Right hindlimb (tissue), 1 donor: ENCODE measurements at places on chromosomes 2 and 18.

GRCh38 chr2:32039447-32040219, at the start of gene DPY30:
DPY30 (minus strand) TSS chr2:32039805; CDS start chr2:32039456, 349 bp downstream.
- DNase-seq: peak; percentile 95

GRCh38 chr2:195657634-195658540, 861 bp downstream of the SLC39A10 start:
- DNase-seq: peak; percentile 79

DNA sequence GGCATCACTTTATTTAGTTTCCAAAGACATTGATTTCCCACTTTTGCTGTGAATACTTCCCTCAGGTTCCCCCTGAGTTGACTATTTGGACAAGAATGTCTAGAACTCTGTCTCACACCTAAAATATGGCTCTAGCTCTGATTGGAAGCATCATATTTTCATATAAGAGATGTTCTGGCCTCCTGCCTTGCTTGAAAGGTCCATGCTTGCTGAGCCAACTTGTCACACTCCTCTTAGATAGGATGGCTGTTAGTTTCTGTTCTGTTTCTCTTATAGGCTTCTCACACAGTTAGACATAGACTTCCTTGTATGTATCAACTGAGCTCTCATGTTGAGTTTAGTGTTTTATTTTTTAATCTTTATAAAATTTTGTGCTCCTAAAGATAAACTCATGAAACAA, 87.1 kb downstream of the CNTNAP5 start:
- DNase-seq: no peak

DNA sequence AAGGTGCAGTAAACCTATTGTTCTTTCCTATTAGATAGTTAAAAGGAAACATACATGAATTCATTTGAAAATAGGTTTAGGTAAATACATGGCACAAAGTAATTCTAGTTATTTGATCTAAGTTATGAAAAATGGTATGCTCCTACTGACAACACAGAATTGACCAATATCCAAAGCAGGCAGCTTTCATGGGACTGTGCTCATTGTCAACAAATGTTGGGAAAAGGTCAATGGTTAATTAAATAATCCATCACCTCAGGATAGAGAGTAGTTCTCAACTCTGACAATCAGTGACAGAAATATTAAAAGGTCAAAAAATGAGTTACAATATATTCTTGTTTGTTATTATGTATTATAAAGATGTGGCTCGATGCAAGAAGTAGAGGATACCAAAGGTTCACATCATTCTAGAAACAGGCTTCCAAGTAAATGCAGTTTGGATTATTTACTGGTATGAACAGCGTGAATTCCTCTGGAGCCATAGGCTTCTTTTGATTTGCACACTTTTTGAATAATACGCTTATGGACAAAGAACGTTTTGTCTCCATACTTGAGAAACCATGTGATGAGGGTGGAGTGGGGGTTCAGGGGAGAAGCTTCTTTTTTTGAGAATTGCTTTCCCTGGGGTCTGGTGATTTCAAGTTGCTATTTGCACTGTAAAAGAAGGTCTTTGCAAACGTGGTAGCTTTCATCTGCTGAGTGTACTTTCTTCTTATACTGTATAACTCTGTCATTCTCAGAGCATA, 422.0 kb upstream of the ZEB2 start:
- DNase-seq: no peak

DNA sequence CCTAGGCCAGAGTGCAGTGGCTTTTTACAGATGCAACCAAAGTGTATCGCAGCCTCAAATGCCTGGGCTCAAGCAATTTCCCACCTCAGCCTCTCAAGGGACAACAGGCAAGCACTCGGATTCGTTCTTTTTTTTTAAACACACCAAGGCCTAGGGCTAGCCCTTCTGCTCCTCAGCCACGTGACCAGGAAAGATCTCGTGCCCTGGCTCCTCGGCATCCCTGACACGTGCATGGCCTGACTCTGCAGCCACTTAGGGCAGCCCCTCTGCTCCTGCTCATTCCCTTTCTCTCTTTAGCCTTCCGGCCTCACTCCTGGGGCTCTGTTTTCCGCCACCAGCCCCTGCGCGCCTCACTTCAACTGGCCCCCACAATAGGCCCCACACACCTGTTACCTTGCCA, 18.4 kb downstream of the FAM178B start:
- no peak for DNase-seq

DNA sequence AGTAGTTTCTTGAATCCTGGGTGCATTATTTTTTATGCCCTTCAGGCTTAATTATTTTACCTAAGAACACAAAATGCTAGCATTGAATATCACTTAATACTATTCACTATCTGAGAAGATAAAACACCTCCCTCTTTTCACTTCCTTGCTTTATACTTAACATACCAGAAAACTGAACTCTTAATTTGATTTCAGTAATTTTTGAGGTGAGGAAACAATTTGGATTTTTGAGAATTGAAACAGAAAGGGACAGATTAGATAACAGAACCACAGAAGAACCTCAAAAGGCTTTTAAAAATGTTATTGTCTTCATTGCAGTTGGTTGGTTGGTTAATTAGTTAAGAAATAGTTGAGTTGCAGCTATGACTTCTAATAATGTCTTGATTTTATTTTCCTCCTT, 69.5 kb downstream of the GPD2 start:
- no peak for DNase-seq

GRCh38 chr2:163008642-163009041, 170.1 kb upstream of the KCNH7 start:
- DNase-seq: no peak

- no peak for DNase-seq
Measured at GRCh38 chr2:854460-854859, 96.2 kb upstream of the SNTG2 start.

- DNase-seq: no peak
Measured at GRCh38 chr2:224284134-224284946, 117.6 kb downstream of the FAM124B start.

DNA sequence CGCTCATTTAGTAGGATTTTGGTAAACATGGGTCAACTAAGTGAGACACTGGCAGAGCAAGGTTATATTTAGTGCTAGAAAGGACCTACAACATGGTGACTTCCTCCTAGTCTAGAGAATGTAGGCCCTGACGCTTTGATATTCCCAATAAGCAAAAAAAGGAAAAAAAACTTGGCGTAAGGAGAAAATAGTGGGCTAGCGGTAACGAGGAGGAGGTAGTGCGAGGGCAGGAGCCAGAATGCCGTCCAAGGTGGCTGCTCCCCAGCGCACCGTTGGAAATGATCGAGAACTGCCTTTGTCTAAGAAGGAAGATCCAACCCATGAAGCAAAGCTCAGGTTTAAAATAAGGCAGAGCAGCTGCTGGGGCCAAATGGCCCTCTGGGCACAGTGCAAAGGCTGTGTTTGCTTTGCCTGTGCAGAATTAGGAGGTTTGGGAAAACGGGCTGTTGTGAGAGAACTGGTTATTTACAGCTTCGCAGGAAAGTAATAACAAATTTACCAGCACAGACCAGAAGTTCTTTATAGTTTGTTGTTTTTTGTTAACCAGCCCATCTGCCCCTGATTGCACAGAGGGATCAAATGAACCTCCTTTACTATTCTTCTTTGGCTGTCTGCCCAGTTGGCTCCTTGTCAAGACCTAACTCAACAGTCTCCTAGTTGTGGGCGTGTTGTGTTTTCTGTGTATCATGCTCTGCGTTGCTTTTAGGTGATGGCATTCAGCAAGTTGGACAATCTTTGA, 86.6 kb downstream of the ITGB1BP1 start:
- DNase-seq: peak; percentile 77

DNA sequence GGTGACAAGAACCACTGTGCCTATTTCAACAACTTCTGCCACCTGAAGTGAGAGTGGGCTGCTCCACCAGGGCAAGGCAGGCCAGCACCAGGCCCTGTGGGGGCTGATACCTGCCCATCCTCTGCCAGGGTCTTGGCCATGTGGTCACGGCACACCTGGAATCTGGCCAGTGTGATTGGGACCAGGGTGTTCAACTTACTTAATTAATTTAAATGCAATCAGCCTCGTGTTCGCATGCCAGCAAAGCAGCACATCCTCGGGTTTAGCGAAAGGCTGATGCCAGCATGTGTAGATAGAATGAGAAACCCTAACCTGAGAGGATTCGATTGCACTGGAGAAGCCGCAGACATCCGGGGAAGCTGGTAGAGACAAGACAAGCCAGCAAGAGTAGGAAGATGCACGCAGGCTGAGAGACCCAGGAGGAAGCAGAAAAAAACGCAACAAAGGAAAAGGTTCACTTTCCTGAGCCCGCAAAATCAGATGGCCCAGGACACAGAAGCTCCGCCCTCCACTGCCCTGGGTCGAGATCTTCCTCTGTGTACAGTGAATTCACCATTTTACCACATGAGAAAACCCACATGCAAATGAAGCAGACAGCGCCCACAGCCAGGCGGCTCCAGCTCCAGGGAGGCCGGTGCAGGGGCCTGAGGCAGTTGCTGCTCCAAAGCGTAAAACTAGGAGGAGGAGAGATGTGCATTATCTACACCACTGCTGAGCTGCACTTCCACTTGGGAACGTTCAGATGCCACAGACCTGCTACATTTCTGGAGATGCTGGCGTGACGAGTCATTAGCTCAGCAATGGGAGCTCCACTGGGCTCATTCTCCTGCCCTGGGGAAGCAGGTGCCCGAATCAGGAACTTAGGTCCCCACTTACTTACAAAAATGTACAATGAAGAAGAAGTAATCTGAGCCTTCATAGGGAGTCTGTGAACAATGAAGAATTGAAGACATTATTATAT, 92.1 kb downstream of the TMEM18 start:
- DNase-seq: no peak
